ENCODE measurements at places on chromosomes 6 and 20.

- DNase-seq, result no peak
Measured at GRCh38 chr6:141123049-141123448, 1009.7 kb upstream of the GJE1 start.

- no peak for DNase-seq
Measured at GRCh38 chr6:1797801-1798200, 188.1 kb downstream of the FOXC1 start.

- no peak for DNase-seq
Measured at GRCh38 chr6:139327038-139327437, 35.2 kb upstream of the TXLNB start.

DNA sequence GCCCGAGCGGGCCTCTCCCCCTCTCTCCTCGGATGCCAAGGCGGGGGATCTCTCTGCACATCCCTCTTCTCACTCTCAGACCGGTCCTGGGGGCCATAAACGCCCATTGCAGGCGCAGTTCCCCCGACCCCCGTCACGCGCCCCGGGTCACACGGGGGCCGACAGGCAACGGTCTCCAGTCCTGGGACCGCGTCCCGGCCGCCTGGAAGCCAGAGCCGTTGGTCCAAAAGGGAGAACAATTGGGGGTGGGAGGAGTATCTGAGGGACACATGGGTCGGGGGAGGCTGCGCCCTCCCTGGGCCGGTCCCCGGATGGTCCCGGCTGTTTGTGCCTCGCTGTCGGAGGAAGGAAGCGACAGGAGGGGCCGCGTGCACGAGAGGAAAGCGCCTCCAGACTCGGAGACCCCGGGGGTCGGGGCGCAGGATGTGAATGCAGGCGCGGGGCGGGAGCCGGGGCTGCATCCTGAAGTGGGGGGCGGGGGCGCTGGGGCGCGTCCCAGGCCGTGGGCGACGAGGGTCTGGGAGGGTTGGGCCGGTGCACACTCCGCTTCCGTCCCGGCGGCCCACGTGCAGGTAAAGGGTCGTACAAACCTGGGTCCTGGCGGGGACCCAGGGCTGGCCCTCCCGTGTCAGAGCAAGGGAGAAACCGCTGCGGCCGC, 903 bp downstream of the SLC4A11 start:
- no peak for DNase-seq

DNA sequence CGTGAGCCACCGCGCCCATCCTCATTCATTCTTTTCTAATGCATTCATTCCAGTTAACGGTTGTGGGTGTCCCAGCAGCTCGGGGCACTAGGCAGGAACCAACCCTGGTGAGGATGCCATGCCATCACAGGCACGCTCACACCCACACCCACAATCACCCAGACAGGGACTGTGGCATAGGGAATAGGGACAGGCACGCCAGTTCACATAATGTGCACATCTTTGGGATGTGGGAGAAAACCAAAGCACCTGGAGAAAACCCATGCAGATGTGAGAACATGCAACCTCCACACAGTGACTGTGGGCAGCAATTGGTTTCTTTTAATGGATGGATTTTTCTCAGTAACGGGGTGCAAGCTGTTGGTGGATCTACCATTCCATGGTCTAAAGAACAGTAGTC, 64.3 kb downstream of the IRF4 start:
- DNase-seq, result no peak

GRCh38 chr20:41249411-41250281, 67.9 kb downstream of the ZHX3 start:
- peak; percentile 64 for DNase-seq

- DNase-seq, result no peak
Measured at GRCh38 chr6:101614774-101615173, 221.3 kb downstream of the GRIK2 start.

Data from head of caudate nucleus (tissue), 42 donors.